ENCODE measurements at places on chromosomes 13 and 19. TPM values are rescaled to one million over a fixed set of nuclear protein-coding genes. Genes with fewer than 3 reads are reported as not detected.

The FCGBP gene
- total RNA-seq: 65.8 TPM

The ZNF528 gene
- total RNA-seq: 69.1 TPM

The GNG8 gene
- total RNA-seq: not detected

The ESD gene
- total RNA-seq: 78.9 TPM

The CPB2 gene
- total RNA-seq: 16.7 TPM

The ZNF573 gene
- total RNA-seq: 25.0 TPM

The DACT3 gene
- total RNA-seq: 14.0 TPM

The PSG11 gene
- total RNA-seq: not detected

The MYO1F gene
- total RNA-seq: 23.4 TPM

The ZNF529 gene
- total RNA-seq: 7.1 TPM

The CEACAM21 gene
- 12.2 TPM for total RNA-seq

The KLK2 gene
- not detected for total RNA-seq

The FXYD3 gene
- 172 TPM for total RNA-seq

The ZNF649 gene
- 22.1 TPM for total RNA-seq

The SMIM44 gene
- not detected for total RNA-seq

DNA sequence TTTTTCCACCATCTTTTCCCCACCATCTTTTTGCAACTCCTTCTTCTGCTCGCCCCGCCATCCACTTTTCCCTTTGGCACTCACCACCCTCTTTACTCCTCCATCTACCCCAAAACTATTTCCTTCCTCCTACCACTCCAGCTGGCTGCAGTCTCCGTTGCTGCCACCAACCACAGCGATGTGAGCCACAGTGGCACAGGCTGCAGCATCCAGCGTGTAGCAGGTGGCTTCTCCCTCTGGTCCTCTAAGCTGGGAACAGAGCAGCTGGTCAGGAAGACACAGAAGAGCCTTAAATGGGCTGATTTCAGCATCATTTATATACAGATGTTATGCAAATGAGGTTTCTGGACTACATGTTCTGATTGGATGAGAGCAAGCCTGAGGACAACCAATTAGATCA is 144.5 kb downstream of the TNFRSF19 start:
- no peak overlapping the region for H3K27ac ChIP-seq
- H3K36me3 ChIP-seq: no peaks in the 10 kb centered on the region
- H3K4me3 ChIP-seq: no peak overlapping the region
- DNase-seq: no peak

- no peak overlapping the region for H3K27ac ChIP-seq
- H3K36me3 ChIP-seq: no peaks in the 10 kb centered on the region
- H3K4me1 ChIP-seq: no peaks in the 10 kb centered on the region
- H3K27me3 ChIP-seq: no peaks in the 10 kb centered on the region
These were observed 2.6 kb downstream of the SPRYD7 start for GRCh38 chr13:49933511-49933910.

DNA sequence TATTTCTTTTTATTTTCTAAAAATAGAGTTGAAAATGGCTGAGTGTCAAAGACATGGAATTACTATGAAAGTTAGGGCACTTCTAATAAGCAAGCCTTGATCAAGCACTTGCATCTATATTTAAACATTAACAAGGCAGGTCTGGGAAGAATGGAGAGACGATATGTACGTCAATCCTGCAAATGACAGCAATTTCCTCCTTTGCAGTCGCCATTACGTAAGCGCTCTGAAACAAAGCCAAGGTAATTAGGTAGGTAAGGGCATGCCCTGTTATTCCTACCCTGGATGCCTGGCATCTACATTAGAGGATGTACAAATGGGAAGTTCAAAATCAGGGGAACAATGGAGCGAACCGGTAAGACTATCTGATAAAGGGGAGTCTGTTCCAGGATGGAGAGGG is 664.0 kb upstream of the ARGLU1 start:
- H3K27me3 ChIP-seq: no peaks in the 10 kb centered on the region
- no peaks in the 10 kb centered on the region for H3K4me1 ChIP-seq
- no peak for DNase-seq
- no peaks in the 10 kb centered on the region for H3K36me3 ChIP-seq

GRCh38 chr13:57311009-57311586 is 144.1 kb downstream of the PRR20E start:
- H3K4me1 ChIP-seq: no peaks in the 10 kb centered on the region
- H3K4me3 ChIP-seq: no peak overlapping the region
- no peak for DNase-seq

DNA sequence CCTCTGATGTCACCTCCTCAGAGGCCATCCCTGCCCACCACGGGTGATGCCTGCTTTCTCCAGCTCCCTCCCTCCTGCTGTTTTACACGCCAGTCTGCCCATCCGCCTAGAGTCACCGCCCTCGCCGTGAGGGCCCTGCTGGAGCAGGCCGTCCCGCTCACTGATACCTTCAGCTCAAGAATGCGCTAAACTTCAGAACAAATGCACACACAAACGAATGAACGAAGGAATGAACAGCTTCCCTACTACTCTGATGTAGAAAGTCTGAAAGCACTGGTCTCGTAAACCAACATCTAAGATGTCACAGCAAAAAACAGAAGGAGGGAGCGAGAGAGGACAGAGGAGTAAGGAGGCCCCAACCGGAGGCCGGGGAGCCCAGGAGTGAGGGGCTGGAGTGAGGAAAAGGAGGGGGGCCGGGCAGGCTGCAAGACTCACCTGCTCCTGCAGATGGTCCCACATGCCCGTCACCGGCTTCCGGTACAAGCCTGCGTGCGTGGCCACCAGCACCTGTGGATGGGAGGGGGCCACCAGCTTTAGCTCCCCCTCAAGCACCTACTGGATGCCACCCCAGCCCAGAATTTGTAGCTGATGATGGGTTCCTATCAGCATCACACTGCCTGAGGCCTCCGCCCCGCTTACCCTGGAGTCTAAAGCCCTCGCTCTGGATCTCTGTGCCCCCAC is 4.0 kb downstream of the PNKP start:
- H3K36me3 ChIP-seq: peaks cover 57% of the 10 kb centered on the region
- no peak overlapping the region for H3K27ac ChIP-seq
- H3K4me1 ChIP-seq: peaks cover 32% of the 10 kb centered on the region
- H3K4me3 ChIP-seq: no peak overlapping the region
- no peak for DNase-seq

DNA sequence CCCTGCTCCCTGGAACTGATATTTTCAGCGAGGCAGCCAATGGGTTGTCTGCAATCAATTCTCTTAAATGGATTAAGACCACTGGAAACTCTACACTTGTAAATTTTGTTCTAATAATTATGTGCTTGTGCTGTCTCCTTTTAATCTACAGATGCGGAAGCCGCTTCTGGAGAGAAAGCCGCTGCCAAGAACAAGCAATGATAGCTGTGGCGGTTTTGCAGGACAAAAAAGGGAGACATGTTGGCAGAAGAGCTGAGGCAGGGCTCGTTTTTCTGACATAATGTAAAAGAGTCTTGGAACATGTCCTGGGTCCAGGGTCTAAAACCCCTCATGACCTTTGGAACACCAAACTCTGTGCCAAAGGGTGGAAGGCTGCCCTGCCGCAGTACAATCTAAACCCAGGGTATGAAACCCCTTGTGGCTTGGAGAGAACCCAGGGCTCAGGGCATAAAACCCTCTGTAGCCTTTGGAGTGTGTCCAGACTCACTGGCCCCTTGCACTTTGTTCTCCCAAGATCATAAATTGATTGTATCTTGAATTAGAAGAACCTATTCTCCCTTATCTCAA is 12.7 kb downstream of the ZNF417 start:
- peaks cover 4% of the 10 kb centered on the region for H3K4me1 ChIP-seq
- no peak overlapping the region for H3K4me3 ChIP-seq
- no peaks in the 10 kb centered on the region for H3K27me3 ChIP-seq
- H3K36me3 ChIP-seq: peaks cover 16% of the 10 kb centered on the region

DNA sequence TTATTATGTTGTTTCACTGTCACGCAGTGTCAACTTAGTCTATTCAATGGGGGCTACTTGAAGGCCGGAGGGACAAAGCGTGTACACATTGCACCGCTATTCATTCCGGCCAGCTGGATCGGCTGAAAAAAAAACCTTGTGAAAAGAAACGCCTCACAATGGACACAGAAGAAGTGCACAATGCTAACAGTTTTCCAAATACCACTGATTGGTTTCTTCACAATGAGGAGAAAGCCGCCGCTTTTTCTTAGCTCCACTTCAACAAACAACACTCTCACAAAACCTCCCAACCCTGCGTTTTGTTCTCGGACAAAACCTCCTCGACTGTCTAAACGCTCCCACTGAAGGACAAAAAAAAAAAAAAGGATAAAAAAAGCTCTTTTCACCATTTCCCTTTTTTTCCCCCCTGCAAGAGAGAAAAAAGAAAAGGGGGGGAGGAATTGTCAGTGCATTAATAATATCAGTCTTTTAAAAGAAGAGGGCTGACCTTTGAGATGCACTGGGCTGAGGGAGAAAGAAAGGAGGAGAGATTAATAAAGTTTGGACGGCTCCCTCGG is 5.4 kb downstream of the SOX21 start:
- peak; percentile 58 for DNase-seq
- H3K36me3 ChIP-seq: no peaks in the 10 kb centered on the region
- H3K27me3 ChIP-seq: peaks cover 89% of the 10 kb centered on the region

DNA sequence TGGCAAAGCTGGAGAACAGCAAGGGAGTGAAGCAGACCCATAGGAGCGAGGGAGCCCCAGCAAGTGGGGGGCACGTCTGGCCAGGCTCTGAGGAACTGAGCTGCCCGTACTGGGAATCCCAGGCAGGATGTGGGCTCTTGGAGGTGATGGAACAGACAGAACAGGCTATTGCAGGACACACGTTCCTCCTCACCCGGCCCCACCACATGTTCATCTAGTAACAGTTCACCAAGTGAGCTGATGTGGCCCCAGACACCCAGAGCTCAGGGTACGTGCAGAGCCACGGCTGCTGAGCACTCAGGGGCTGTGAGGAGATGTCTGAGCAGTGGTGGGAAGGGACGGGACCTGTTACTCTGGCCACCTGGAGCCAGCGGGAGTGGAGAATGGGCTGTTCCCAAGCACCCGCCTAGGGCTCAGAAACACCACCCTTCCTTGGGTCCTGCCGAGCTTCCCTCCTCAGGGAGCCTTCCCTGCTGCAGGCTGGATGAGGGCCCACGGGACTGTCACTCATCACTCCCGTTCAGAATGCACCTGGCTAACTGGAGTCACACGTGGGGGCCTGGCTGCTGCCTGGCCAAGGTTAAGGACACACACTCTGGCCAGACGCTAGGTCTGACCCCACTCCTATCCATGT is 18.4 kb downstream of the ELL start:
- H3K4me3 ChIP-seq: no peak overlapping the region
- no peaks in the 10 kb centered on the region for H3K27me3 ChIP-seq
- peaks cover 20% of the 10 kb centered on the region for H3K4me1 ChIP-seq

- H3K27me3 ChIP-seq: no peaks in the 10 kb centered on the region
- H3K4me1 ChIP-seq: no peaks in the 10 kb centered on the region
- H3K36me3 ChIP-seq: no peaks in the 10 kb centered on the region
- no peak overlapping the region for H3K27ac ChIP-seq
These were observed 233.4 kb downstream of the GPC6 start for GRCh38 chr13:93460005-93460404.

DNA sequence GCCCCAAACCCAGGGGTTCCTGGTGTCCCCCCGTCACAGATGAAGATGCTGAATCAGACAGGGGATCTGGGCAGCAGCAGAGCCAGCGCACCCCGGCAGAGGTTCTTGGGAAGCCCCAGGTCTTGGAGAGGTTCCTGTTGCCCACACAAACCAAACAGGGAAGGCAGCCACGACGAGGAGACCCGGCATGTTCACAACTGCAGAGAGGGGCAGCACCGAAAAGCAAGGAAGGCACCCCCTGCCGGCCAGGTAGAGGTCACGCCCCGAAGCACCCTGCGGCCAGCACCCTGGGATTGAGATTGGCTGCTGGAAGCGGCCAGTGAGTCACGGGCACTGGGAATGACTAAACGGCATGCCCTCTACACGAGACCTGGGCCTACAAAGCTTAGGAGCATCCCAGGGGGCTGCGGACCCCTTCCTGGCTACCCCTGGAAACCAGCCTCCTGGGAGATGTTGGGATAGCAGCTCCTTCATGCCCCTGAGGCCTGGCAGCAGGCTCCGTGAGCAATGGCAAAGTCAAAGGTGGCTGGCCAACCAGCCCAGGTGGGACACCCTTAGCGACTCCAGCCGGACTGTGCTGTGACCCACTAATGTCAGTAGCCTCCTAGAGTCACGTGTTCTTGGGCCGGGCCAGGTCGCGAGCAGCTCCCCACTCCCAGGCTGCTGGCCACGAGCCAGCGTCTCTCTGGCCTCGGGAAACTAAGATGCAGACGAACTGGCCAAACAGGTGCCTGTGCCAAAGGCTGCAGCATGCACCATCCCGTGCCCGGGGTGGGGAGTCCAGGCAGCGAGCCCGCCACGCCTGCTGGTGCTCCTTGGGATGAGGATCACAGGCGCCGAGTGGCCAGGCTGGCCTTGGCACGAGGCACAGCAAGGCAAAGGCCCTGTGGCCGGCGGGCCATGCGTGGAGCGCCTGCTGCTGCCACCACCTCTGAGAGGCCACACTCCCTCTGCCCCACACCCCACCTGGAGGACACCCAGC is 43.2 kb downstream of the MLLT1 start:
- H3K27me3 ChIP-seq: no peaks in the 10 kb centered on the region
- peak; percentile 56 for DNase-seq
- H3K27ac ChIP-seq: no peak overlapping the region
- H3K4me1 ChIP-seq: peaks cover 65% of the 10 kb centered on the region
- no peaks in the 10 kb centered on the region for H3K36me3 ChIP-seq

- no peaks in the 10 kb centered on the region for H3K27me3 ChIP-seq
- H3K4me3 ChIP-seq: no peak overlapping the region
- H3K4me1 ChIP-seq: no peaks in the 10 kb centered on the region
- no peaks in the 10 kb centered on the region for H3K36me3 ChIP-seq
These were observed 56.1 kb upstream of the RNF113B start for GRCh38 chr13:98233127-98233526.

DNA sequence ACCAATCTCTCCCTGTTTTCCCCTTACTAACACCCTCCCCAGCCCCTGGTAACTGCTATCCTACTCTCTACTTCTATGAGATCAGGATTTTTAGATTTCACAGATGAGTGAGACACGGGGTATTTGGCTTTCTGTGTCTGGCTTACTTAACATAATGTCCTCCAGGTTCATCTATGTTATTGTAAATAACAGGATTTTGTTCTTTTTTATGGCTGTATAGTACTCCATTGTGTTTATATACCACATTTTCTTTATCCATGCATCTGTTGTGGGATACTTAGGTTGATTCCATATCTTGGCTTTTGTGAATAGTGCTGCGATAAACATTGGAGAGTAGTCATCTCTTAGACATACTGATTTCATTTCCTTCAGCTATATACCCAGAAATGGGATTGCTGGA is 28.5 kb upstream of the ATP11A start:
- no peak for DNase-seq
- no peak overlapping the region for H3K4me3 ChIP-seq
- H3K27ac ChIP-seq: no peak overlapping the region
- no peaks in the 10 kb centered on the region for H3K4me1 ChIP-seq

DNA sequence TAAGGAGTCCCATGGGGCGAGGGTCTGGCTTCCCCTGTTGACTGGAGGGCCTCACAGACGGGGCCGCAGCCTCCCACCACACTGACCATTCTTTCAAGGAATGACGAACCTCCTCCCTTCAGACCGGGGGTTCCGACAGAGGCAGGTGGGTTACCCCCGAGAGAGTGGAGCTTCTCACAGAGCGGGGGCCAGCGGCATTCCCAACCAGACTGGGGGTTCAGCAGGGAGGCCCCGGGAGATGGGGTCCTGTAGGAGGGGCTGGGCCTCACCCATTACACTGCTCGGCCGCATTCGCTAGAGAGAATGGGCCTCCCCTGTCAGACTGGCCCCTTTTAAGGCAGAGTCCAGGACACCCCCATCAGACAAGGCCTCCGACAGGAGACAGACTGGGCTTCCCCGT is 15.6 kb upstream of the C2CD4C start:
- no peak for DNase-seq
- H3K4me3 ChIP-seq: no peak overlapping the region
- no peaks in the 10 kb centered on the region for H3K27me3 ChIP-seq

GRCh38 chr19:1093330-1093729 is 1.8 kb downstream of the POLR2E start:
- H3K36me3 ChIP-seq: no peaks in the 10 kb centered on the region
- no peak for DNase-seq
- no peak overlapping the region for H3K27ac ChIP-seq

Data from lung (tissue), 17 donors.